H1 (cell line): ENCODE measurements at places on chromosomes 3 and 15. TPM values are rescaled to one million over a fixed set of nuclear protein-coding genes. Genes with fewer than 3 reads are reported as not detected.

DNA sequence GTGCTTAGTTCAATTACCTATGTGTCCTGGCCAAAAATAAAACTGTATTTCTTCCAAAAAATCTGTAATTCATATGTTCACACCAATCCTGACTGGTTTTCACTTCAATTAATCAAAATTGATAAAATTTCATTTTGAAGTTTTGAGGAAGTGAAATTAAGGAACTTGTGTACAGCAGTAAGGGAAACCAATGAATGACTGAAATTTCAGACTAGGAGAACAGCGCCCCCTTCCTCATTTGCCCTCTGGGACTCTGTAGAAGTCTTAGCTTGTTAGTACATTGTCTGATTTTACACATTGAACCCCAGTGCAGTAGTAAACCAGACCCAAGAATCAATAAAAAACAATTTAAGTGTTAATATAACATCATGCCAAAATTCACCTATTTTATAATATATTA, 495.3 kb upstream of the AGTR1 start:
- no peak for DNase-seq

DNA sequence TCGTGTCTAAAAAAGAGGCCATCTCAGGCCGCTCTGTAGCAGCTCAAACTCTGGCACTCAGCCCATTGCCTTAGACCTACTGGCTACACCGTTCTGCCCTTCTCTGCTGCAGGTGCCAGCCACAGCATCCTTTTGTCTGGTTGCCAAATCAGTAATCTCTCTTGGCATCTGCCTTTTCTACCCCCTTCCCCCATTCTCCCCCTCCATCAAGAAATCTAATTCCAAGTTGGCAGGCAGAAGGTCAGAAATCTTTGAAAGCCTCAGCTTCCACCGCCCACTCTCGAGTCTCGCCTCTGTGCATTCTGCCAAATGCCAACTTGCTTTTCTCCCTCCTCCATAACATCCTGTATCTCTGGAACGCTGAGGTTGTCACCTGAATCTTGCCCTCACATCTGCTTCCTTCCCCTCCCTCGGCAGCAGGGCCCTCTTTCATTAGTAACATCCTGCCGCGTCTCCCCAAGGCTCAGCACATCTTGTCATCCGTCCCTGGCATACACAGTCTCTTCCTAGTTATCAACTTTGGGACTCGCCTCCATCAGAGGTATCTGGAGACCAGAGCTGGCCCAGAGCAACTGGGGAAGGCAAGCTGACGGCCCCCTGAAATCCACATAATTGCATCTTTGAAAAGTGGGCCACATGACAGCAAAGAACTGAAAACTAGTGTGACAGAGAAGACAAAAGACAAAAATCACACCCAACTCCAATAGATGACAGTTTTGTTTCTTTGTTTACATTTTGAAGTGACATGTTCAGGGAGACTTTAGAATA, 312.0 kb upstream of the CCDC54 start:
- DNase-seq = no peak

GRCh38 chr3:55492976-55493375, 5.9 kb upstream of the WNT5A start:
- no peak for DNase-seq

DNA sequence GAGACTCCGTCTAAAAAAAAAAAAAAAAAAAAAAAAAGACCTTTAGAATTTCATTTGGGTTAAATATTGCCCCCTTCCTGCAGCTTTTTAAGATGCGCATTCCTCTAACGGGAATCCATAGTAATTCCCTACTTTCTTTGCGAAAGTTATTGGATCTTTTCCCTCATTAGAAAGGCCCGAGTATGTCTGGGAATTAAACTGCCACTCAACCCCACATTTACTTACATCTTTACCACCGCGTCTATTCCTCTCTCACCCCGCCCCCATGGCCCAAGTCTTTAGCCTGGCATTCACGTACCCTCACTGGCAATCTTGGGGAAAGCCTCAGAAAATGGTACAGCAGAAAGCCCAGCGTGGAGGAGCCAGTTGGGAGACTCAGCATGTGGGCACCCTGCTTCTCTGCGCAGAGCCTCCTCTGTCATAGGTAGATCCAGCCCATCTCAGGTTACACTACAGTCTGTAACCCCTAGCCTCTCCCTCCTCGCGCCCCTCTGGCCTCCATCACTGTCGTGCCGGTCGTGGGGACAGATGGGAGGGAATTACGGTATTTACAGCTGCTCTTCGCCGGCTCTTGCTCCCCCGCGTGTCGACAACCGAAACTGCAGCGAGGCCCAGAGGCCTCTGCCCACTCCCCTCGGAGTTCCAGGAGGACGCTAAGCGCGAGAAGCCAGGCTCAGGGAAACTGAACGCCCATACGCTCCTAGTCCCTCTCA, 6.4 kb upstream of the ANKDD1A start:
- DNase-seq = peak; percentile 93

- DNase-seq = no peak
These were observed 522.5 kb upstream of the AGTR1 start for GRCh38 chr3:148175214-148175613.

GRCh38 chr3:122081543-122082247, 26.5 kb downstream of the CD86 start:
- DNase-seq = no peak

GRCh38 chr3:62875558-62876002, 364 bp upstream of the CADPS start:
- DNase-seq = no peak

GRCh38 chr3:16675805-16676204, 70.6 kb upstream of the DAZL start:
- no peak for DNase-seq

- DNase-seq = no peak
These were observed 58.5 kb downstream of the DCUN1D1 start for GRCh38 chr3:182921665-182922355.

- no peak for DNase-seq
These were observed 129.2 kb upstream of the CBLB start for GRCh38 chr3:105997800-105998526.

DNA sequence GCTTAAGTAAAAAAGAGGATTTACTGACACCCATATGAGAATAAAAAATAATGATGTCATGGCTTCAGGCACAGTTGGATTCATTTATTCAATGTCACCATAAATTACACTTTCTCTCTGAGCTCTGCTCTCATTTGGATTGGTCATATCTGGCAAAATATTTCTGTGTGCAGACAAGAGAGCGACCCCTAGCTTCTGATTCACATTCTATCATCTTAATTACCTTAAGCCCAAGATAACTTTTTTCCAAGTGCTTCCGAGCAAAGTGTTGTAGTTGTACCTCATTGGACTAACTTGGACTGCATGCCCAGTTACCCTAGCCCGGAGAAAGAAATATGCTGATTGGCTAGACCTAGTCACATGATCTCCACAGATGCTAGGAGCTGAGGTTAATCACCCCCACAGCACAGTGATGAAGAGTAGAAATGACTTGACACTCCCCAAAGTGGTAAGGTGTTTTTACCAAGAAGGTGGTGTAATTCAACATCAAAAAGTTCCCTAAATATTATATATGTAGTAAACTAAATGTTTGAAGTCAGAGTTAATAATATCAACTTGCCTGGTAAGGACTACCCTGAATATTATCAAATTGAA, 552.2 kb upstream of the SUCLG2 start:
- DNase-seq = no peak

- no peak for DNase-seq
These were observed 10.0 kb downstream of the PLA2G4B start for GRCh38 chr15:41848631-41849030.

DNA sequence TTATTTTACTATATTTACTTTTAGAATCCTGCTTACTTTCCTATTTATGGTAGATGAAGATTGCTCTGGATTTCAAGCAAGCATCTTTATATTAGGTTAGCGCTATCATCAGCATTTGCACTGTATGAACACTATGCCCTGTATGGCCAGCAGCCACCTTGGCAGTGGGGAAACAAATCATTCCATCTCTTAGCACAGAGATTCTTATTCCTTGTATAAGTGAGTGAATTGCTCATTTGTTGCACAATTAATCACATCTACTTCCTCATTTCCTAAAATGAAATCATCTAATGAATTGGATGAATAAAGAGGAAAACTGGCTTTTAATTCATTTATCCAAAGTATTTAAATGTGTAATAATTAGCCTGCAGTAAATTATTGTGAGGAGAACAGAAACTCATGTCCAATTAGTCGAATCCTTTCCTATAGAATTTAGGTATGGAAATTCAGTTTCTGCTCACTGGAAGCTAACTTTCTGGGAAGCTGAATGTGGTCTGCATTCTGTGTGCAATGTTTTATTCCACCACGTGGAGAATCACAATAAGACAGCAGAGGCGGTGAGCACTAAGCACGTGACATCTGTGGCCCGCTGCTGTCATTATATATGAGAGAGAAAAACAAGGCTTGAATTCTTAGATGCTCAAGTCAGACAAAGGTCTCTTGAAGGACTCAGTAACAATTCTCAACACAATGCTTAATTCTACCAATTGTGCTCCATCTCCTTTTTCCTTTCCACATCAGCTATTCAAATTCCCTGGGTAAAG, 93.4 kb downstream of the PEX5L start:
- no peak for DNase-seq

DNA sequence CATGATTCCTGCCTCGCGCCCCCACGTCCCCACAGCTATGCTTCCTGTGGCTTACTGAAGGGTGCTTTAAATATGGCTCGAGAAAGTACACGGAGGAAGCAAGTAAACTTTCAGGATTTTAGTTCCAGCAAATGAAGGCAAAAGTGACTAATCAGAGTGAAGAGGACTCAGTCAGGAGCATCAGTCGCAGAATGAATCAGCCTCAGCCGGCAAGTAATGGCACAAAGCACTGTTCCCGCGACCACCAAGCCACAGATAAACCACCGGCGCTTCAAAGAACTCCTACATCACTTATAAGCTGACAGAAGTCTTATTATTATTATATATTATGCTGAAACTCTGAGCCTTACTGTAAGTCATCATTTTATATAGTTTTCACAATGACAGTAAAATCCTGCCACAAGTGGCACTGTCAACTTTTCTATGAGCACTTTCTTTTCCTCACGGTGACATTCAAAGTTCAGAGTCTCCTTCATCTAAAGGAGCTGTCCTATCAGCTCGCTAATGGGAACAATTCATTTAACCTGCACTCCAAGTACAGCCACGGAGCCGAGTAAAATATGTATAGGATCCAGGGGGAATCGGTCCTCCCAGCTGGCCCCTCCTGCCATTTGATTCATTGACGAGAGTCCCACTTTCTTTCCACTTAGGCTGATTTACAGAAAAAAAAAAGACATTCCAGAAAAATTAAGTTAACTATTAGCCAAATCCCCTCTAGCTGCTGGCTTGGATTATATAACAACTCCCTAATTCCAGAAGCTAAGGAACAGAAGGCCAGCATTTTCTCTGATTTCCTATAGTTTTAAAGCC, 217.0 kb upstream of the ICE2 start:
- DNase-seq = no peak

GRCh38 chr3:4595710-4596113, 102.6 kb downstream of the ITPR1 start:
- DNase-seq = no peak

DNA sequence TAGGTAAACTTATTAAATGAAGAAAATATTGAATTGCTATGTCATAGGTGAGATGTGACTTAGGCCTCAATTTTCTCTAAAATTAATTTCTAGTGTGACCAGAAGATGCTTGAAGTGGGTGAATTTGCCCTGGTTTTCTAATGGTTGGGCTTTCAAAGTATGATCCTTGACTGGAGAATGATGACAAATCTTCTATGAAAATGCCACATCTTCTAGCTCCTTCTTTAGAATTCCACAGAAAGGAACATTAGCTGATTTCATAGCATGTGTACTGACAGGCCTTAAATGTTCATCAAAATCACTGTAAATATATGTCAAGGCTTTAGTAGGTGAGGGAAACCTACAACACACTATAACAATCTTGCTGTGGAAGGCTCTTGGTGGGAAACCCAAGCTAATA, 8.9 kb downstream of the ABI3BP start:
- no peak for DNase-seq

GRCh38 chr3:72490688-72491435, 357.4 kb downstream of the SHQ1 start:
- DNase-seq = no peak

- no peak for DNase-seq
These were observed 178.3 kb downstream of the ALCAM start for GRCh38 chr3:105545051-105545450.

DNA sequence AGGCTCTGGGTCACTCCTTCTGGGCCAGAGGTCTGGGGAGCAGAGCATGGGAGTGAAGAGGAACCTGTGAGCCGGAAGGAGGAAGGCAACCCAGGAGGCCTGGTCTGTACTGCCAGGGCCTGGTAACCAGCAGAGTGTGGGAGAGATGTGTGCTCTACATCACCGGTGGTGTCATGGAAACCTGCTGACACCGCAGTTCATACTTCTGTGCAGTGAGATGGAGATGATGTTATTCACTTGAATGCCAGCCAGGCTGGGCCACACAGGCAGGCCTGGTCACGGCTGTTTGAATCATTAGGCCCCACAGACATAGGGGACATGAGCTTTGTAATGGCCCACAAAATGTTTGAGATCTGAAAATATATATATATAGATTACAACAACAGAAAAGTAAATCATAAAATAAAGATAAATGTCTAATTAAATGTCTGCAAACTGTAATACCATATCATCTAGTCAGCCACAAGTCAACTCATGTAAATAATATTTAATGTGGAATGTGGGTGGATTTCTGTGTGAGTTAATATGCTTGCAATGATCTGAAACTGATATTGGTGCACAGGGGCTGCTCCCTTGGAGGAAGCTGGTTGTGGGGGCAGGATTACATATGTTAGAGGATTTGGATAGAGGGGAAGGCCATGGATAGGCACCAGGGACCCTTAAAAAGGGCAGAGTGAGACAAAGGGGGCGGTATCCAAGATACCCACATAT, 108.5 kb upstream of the PFN2 start:
- DNase-seq = no peak

DNA sequence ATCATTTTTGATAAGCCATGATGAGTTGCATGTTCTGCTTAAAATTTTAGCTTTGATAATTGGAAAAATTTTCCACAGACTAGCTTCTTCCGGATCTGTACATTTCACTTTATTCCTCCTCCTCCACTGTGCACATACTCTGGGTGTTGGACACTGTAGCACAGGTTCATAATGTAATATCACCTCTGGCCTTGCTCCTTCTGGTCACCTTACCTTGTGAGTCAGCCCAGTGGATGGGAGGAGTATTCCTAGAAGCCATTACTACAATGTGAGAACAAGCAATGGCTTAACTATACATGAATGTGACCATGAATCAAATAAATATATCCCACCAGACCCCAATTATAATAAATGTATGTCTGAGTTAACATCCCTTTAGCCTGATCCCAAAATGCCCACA, 6.1 kb upstream of the CDCP1 start:
- no peak for DNase-seq

The PARP6 gene
- total RNA-seq = 33.0 and 39.8 TPM in 2 replicates

The CCDC71 gene
- total RNA-seq = 26.7 and 27.6 TPM in 2 replicates

The TICRR gene
- total RNA-seq = 34.8 and 37.3 TPM in 2 replicates

The CHDH gene
- total RNA-seq = 8.9 and 10.3 TPM in 2 replicates

The SLC9C1 gene
- total RNA-seq = 0.24 and 1.1 TPM in 2 replicates

The PARP14 gene
- 15.9 and 17.6 TPM in 2 replicates for total RNA-seq

The PLS1 gene
- 32.7 and 44.7 TPM in 2 replicates for total RNA-seq

The ANKRD34C gene
- total RNA-seq = not detected in 2 replicates

The FSTL1 gene
- 502 and 516 TPM in 2 replicates for total RNA-seq

The CD200R1 gene
- not detected in 2 replicates for total RNA-seq

The LRCH3 gene
- 48.2 and 66.0 TPM in 2 replicates for total RNA-seq

The ZNF501 gene
- total RNA-seq = 5.3 and 6.4 TPM in 2 replicates

The WDR93 gene
- total RNA-seq = not detected in 2 replicates

The SEMA6D gene
- total RNA-seq = 2.2 and 3.7 TPM in 2 replicates

The RARRES1 gene
- total RNA-seq = 0.71 TPM in 1 of 2 replicates, not detected in the other

The NR1I2 gene
- total RNA-seq = 0.28 and 0.44 TPM in 2 replicates
